ENCODE measurements at places on chromosomes 12 and 14.

DNA sequence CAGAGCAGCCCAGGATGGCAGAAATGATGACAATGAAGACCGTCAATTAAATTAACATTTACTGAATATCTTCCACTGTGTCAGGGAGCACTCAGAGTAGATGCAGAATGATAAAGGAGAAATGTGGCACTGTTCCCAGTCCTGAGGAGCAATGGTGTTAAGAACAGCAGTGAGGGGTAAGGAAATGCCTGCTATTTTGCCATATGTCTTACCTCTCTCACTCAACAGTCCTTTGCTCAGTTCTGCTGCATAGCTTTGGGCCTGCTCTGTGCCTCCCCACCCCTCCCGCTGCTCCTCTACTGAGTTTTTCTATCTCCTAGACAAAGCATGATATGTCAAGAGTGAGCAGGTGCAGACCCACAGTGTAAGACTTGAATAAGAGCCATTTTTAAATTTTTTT is 318.8 kb downstream of the NAV3 start:
- no peak for DNase-seq

GRCh38 chr12:15227004-15227679 is 5.9 kb upstream of the RERG start:
- DNase-seq, result peak; percentile 39

GRCh38 chr12:106072751-106073150 is 66.0 kb downstream of the NUAK1 start:
- no peak for DNase-seq

- no peak for DNase-seq
These were observed 1.9 kb upstream of the SEL1L start for GRCh38 chr14:81535396-81536164.

DNA sequence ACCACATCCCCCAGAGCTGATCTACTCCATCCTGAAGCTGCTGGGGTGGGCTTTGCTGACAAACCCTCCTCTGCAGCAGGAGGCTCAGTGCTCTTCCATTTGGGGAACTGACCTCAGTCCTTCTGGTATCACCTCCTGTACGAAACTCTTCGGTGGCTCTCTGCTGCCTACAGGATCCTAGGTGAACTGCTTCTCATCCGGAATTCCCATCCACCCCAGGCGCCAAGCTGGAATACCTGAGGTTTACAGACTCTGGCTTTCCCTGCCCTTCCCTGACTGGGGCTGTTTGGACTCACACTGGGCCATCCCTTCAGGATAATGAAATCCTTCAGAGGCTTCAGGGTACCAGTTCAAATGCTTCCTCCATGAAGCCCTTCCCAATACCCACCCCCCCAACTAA is 26.2 kb downstream of the GCN1 start:
- DNase-seq, result no peak

GRCh38 chr14:103712633-103713247 is 2.5 kb downstream of the XRCC3 start:
- no peak for DNase-seq

DNA sequence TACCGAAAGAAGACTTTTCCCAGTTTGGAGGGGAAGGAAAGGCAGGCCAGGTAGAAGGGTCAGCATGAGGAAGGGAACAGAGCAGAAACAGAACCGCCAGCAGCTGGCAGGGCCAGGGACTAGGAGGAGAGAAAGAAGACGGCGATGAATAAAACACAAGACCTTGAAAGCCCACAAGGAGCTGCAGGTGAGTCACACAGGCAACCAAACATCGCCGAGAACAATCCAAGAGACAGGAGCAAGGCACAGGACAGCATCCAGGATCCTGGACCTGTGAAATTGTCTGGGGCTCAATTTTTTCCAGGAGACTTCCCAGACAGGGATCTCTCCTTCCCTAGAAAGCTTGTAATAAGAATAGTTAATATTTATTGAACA is 47.3 kb downstream of the NUAK1 start:
- no peak for DNase-seq

DNA sequence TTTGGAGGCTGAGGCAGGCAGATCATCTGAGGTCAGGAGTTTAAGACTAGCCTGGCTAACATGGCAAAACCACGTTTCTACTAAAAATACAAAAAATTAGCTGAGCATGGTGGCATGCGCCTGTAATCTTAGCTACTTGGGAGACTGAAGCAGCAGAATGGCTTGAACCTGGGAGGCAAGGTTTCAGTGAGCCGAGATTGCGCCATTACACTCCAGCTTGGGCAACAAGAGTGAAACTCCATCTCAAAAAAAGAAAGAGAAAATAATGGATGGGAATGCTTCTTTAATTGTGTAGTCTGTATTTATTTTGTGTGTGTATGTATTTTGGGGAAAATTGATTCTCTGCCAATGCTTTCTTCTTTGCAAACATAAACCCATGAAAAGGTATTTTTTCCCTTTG is 32.5 kb downstream of the SRGAP1 start:
- no peak for DNase-seq

- DNase-seq, result peak; percentile 83
These were observed 1.4 kb downstream of the ZNF385A start for GRCh38 chr12:54383041-54383609.

GRCh38 chr12:77816196-77816595 is 14.5 kb upstream of the NAV3 start:
- DNase-seq, result no peak

DNA sequence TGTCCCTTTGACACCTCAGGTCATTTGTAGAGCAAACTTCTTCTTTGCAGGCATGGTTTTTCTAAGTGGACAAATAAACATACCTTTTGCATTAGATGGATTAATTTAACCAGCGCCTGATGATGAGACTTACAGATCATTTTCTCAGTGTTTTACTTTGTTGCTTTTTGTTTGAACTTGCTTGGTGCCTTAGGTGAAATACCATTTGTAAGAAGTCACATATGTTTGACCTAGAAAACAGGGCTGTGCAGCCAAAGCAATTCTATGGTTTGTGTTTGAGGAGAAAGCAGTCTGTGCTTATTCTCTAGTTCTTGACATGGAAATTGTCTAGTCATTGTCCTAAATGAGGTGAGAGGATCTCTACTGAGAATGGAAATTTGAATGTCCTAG is 111.1 kb downstream of the DIP2B start:
- DNase-seq, result no peak

DNA sequence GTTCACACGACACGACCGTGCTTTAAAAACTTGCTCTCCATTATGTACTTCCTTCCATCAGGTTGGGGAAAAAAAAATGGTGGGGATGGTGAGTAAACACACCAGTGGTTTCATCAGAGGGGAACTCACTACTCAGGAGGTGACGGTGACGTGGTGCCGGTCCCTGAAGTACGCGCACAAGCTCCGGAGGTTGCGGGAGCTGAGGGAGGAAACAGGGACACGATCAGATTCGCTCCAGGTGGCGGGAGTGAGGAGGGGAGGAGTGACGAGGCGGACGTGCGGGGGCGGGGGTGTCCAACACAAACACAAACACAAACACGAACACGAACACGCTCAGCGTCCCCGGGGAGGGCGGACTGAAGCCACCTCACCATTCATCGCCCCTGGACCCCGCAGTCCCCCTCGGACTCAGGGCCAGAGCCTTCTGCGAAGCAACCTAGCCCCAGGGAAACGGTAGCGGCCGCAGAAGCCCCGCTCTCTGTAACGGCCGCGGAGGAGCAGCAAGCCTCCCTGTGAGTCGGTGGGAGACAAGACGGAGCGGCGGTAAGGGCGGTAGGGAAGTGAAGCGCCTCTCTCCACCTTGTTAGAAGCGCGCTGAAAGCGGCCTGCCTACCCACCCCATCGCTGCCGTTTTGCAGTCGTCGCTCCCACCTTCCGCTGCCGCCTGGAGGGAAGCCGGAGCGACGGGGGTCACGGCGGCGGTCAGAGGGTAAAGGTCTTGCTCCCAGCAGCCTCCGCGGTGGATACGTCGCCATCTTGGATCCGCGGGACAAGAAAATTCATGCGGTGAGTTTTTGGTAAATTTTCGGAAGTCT is at the start of gene CNOT2:
CNOT2 (plus strand) TSS at position 739 of the 815 bp plus-strand sequence. CDS start 34,794 bp downstream, outside the sequence.
- peak; percentile 91 for DNase-seq

DNA sequence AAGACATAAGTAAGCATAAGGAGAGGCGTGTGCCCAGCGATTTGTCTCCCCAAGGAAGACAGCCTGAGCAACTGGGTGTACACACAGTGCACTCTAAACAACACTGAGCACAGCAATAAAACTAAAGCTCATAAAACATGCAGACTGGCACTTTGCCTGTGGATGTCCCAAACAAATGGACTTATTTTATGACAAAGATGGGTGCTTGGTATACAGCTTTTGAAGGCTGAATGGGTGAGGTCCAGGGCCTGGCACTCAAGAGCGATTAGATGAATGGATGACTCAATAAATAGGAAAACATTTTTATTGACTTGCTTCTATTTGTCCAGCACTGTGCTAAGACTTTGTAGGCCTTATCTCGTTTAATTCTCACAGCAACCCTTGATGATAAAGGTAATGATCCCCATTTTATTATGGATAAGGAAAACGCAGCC is 28.5 kb downstream of the LGMN start:
- no peak for DNase-seq

- no peak for DNase-seq
These were observed 159.1 kb upstream of the LMNTD1 start for GRCh38 chr12:25712169-25712568.

- DNase-seq, result no peak
These were observed 98.6 kb upstream of the FAR2 start for GRCh38 chr12:29050503-29050902.

- DNase-seq, result no peak
These were observed 23.9 kb downstream of the IFNG-AS1 start for GRCh38 chr12:68013181-68013580.

- no peak for DNase-seq
These were observed 92.2 kb downstream of the SLC5A8 start for GRCh38 chr12:101117842-101118241.

DNA sequence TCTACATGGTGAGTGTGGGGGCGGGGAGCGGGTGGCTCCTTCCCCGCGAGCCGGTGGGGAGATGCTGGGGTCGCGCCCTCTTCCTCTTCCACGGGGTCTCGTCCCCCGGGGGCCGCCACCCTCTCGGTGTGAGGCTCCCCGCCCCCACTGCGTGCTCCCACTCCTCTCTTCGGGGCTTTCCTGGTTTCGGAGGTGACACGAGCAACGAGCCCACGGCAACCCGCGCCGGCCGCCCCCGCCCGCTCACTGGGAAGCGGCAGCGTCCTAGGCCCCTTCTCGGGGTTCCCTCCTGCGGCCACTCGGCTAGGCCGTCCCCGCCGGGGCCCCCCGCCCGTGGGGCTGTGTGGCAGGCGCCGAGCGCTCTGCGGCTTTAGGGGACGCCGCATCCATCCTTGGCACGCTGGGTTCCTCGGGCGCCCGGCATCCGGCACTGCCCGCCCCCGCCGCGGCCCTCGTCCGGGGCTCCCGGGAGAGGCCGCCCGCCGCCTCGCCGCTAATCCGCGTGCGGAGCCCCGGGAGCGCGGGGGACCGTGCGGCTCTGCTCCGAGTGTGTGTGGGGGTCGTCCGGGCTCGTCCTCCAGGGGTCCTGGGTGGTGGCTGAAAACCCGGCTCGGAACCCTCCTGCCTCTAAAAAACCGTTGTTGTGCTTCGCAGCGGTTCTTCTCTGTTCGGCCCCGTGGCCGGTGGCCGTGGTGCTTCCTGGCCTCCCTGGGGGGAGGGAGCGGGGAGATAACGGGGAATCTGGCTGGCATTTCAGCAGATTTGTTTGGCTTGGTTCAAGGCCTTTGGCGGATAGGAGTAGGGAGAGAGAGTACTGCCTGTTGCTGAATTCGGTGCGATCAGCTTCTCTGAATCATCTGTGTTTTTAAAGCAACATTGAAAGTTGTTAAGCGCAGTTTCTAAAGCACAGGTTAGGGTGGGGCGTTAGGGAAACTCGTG is 1.0 kb downstream of the PCNX1 start:
- no peak for DNase-seq
